ENCODE measurements at places on chromosomes 1 and 21. TPM values are rescaled to one million over a fixed set of nuclear protein-coding genes. Genes with fewer than 3 reads are reported as not detected.

The METTL13 gene
- total RNA-seq, result 30.7 TPM

The PRRX1 gene
- total RNA-seq, result not detected

The RIMS3 gene
- 0.29 TPM for total RNA-seq

The VWA5B1 gene
- total RNA-seq, result not detected

The ATP6V1G3 gene
- total RNA-seq, result not detected

The SYPL2 gene
- total RNA-seq, result not detected

The CTTNBP2NL gene
- total RNA-seq, result 41.3 TPM

The PEAR1 gene
- total RNA-seq, result 8.8 TPM

The MROH9 gene
- total RNA-seq, result not detected

The NPPB gene
- not detected for total RNA-seq

The TCP10L gene
- total RNA-seq, result not detected

The DRAXIN gene
- 0.05 TPM for total RNA-seq

The CLIC4 gene
- 242 TPM for total RNA-seq

DNA sequence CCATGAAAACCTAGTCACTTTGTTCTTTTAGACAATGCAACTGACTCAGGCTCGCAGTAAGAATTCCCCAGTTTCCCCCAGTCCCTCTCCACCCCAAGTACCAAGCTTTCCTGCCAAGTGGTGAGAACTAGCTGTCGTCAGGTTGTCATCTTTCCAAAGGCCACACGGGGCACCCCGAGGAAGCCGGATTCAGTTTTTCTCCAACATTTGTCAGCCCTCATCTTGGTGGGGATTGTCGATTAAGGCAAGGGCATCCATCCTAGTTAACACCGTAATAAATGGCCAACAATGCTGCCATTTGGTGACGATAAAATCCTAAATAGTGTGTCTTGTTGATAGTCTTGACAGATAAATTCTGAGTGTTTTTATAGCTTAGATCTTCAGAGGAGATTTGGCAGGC is 55.9 kb upstream of the PROX1 start:
- peak; percentile 22 for DNase-seq

GRCh38 chr1:208170252-208170651 is 73.9 kb downstream of the PLXNA2 start:
- peak; percentile 62 for DNase-seq

GRCh38 chr1:245863566-245864184 is 643.4 kb downstream of the SMYD3 start:
- DNase-seq, result no peak

- DNase-seq, result no peak
Observed at GRCh38 chr1:204453141-204453772, 41.3 kb downstream of the PIK3C2B start.

DNA sequence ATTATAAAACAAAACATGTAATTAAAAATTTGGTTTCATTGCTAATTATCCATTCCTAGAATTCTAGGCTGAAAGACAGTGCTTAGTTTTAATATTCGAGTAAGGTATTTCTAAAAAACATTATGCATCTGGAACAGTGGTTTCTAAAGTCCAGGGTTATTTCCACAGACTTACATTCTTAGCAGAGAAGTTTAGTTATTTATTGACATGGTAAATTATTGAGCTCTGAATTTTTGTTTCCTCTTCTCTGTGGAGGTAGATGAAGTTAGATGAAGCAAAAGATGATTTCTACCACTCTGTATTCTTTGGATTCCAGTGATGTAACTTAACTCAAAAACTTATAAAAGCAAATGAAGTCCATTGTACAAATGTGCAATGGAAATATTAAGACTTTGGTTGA is 709.4 kb downstream of the MRPL39 start:
- DNase-seq, result no peak

- DNase-seq, result peak; percentile 85
Observed at GRCh38 chr1:87226341-87226760, 102.3 kb upstream of the LMO4 start.

GRCh38 chr1:28035420-28035819 is 53.0 kb downstream of the EYA3 start:
- no peak for DNase-seq

- no peak for DNase-seq
Observed at GRCh38 chr21:44364151-44365053, 11.0 kb downstream of the TRPM2 start.

DNA sequence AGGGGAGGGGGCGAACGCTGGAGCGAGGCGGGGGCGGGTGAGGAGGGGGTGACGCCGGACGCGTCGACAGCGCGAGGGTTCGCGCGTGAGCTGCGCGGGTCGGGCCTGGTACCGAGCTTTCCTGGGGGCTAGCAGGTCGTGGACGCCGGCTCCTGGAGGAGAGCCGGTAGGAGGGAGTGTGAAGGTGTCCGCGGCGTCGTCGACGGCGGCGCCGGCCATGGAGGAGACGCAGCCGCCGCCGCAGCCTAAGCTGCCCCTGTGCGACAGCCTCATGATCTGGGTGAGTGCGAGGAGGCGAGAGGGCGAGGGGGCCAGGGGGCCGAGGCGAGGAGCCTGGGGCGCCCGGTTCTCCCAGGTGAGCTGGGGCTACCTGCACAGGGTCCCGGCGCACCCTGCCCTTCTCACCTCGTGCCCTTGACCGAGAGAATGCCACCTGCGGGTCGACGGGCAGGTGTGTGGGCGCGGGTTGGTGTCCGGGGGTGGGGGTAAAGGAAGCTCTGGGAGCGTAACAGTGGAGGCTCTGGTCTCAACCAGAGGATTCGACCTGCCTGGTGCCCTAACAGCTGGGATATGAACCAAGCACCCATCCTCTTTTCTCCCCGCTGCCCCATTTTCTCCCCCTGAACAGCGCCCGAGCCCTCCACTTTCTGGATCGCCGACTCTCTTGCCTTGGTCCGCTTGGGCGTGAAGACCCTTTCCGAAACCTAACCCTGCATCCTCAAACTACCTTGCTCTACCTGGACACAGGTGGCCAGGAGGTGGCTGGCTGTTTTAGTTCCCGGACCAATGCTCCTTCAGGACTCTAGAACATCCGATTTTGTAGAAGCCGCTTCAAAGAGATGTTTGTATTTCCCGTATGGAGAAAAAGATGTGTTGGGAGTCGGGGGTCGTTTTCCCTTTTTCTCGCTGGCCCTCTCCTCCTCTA is at the start of gene HOOK1:
TSS of gene HOOK1 (plus strand) at position 49 of the 925 bp plus-strand sequence. CDS start at position 218, 169 bp downstream.
- no peak for DNase-seq

- peak; percentile 76 for DNase-seq
Observed at GRCh38 chr1:143698016-143698415, 273.8 kb downstream of the FAM72C start.

GRCh38 chr1:6212193-6212959 is 6.5 kb downstream of the RNF207 start:
- no peak for DNase-seq

GRCh38 chr1:8663915-8664329 is 153.5 kb downstream of the RERE start:
- DNase-seq, result no peak

- DNase-seq, result no peak
Observed at GRCh38 chr1:29525941-29526340, 289.6 kb downstream of the PTPRU start.

DNA sequence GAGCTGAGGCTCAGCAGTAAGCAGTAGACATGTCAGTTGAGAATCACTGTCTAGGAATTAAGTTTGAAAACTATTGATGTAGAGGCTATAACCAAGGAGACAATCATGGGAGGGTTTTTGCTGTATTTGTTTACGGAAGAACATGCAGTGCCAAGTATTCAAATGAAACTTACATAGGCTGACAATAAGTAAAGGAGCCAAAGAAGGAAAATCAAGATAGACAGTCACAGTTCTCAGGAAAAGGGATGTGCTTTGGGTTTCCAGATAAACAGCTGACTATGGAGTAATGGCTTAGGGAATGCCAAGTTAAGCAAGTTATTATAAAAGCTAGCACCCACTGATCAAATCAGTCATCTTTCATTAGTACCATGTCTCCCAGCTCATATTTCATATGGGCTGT is 21.5 kb downstream of the GNG12 start:
- DNase-seq, result no peak

- no peak for DNase-seq
Observed at GRCh38 chr1:105492921-105493320, 1563.6 kb upstream of the PRMT6 start.

- DNase-seq, result peak; percentile 75
Observed at GRCh38 chr1:209825591-209826434, 2.0 kb upstream of the UTP25 start.

DNA sequence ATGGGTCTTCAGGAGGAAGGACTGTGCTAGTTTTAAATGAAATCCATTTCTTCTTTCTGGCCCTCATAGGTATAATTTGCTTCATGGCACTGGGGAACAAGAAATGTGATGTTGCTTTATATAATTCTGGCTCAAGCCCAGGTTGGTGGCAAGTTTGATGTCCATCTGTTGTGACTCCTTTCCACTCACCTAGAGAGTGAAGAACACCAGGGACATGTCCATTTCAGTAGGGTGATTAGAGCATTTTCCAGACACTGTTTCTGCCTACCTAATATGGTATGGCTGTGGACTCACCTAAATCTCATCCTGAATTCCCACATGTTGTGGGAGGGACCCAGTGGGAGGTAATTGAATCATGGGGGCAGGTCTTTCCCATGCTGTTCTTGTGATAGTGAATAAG is 278.1 kb downstream of the LMX1A start:
- no peak for DNase-seq

DNA sequence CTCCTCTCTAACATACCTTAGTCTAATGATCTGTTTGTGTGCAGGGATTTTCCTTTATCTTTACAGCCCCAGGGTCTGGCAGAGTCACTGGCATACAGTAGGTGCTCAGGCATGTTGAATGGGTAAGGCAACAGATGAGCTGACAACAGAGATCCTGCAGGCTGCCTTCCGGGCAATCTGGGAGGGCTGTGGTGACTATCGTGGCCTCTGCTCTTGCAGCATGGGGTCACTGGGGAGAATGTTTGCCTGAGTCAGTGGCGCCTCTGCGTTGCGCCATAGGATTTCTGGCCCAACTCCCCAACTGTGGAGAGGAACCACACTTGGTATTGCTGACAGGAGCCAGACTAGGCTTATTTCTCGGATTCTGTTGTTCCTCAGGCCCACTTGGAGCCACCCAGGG is 93.8 kb downstream of the LAMC2 start:
- peak; percentile 99 for DNase-seq

GRCh38 chr21:44907966-44908895 is 12.5 kb downstream of the ITGB2 start:
- DNase-seq, result no peak

GRCh38 chr1:218341325-218341724 is 3.8 kb upstream of the TGFB2 start:
- DNase-seq, result no peak

DNA sequence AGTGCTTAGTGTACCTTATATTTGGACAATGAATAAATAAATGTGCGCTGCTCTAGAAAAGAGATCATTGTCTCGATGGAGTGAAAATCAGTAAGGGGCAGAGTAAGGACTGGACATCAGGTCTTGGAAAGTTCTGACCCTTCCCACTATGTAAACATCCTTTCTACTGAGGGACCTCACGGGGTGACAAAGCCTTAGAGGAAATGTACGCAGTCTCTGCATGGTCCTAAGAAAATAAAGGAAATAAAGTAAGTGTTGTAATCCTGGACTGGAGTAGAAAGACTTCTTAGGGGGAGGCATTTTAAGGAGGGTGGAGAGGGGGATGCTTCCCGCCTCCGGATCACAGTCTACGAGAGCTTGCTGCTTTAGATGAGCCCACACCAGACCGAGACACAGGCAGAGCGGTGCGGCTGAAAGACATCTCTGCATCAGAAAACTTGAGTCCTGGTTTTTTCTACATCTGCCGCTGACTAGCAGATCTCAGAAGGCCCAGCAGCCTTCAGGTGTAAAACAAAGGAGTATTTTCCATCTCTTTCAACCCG is 22.3 kb upstream of the GPR137B start:
- no peak for DNase-seq

DNA sequence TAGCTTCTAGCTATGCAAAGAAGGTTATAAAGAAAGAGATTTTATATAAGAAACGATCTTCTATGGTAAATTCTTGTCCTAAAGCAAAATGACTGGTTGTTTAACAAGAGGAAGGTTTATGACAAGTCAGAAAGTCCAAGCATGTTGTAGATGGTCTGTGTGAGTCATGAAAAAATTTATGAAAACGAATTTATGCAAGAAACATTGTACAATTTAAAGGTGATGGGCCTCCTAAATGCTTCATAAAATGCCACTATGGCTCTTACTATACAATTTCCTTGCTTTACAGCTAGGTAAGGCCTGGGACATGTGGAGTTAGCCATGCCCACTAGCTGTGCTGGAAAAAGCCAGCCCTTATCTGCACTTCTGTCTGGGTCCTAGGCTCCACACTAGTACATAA is 125.4 kb downstream of the PTGER3 start:
- DNase-seq, result no peak

GRCh38 chr1:204127597-204128242 is 24.1 kb downstream of the ETNK2 start:
- DNase-seq, result peak; percentile 96

DNA sequence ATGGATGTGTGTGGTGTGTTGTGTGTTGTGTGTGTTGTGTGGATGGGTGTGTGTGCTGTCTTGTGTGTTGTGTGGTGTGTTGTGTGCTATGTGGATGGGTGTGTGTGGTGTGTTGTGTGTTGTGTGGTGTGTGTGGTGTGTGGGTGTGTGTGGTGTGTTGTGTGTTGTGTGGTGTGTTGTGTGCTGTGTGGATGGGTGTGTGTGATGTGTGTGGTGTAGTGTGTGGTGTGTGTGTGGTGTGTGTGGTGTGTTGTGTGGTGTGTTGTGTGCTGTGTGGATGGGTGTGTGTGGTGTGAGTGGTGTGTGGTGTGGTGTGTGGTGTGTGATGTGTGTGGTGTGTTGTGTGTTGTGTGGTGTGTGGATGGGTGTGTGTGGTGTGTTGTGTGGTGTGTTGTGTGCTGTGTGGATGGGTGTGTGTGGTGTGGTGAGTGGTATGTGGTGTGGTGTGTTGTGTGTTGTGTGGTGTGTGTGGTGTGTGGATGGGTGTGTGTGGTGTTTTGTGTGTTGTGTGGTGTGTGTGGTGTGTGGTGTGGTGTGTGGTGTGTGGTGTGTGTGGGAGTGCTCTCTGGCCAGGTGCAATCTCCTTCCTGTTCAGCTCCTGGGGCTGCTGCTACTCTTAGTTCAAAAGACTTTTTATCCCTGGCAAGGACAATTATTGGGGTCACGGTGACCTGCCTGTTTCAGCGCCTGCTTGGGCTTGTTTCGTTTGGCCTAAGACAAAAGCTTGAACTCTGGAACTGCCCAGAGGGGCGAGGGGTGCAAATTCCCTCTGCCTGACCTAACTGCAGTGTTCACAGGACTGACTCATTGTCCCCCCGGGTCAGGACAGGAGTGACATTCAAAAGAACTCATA is 101.1 kb downstream of the UBIAD1 start:
- no peak for DNase-seq

GRCh38 chr1:114077188-114077587 is 76.5 kb downstream of the SYT6 start:
- no peak for DNase-seq

- DNase-seq, result no peak
Observed at GRCh38 chr1:36084497-36085115, 712 bp downstream of the TEKT2 start.

DNA sequence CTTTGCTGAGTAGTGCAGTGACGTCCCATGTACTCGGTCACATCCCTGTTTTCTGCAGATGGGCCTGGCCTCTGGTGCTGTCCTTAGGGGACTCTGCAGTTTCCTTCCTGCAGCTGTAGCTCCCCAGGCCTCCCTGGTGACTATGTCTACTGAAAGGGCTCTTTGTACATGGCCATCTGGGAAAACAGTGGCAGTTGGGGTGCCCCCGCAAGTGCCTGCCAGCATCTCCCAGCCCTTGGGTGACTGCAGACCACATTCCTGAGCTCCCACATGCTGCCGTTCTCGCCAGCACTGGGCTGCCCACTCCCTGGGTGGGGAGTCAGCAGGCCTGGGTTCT is 37.5 kb upstream of the KCNA10 start:
- no peak for DNase-seq

GRCh38 chr1:161910604-161911003 is 113.1 kb downstream of the OLFML2B start:
- no peak for DNase-seq

Measured in MCF 10A (cell line).